Stimulated activated CD8-positive, alpha-beta memory T cell treated with anti-CD3 and anti-CD28 coated beads, Interleukin-7, amount 100 ng/mL, for 4 hours (primary cell): ENCODE measurements at places on chromosomes 16 and 17.

GRCh38 chr17:56917559-56918296 is 3.9 kb upstream of the TRIM25 start:
- DNase-seq: no peak

- no peak for DNase-seq
Measured at GRCh38 chr16:31527734-31528274, at the start of gene AHSP. TSS of gene AHSP (plus strand) at chr16:31527900. CDS start at chr16:31528140, 240 bp downstream.

GRCh38 chr16:80260906-80261311 is 279.9 kb upstream of the DYNLRB2 start:
- no peak for DNase-seq

GRCh38 chr16:27639561-27640276 is 89.8 kb downstream of the KATNIP start:
- no peak for DNase-seq

DNA sequence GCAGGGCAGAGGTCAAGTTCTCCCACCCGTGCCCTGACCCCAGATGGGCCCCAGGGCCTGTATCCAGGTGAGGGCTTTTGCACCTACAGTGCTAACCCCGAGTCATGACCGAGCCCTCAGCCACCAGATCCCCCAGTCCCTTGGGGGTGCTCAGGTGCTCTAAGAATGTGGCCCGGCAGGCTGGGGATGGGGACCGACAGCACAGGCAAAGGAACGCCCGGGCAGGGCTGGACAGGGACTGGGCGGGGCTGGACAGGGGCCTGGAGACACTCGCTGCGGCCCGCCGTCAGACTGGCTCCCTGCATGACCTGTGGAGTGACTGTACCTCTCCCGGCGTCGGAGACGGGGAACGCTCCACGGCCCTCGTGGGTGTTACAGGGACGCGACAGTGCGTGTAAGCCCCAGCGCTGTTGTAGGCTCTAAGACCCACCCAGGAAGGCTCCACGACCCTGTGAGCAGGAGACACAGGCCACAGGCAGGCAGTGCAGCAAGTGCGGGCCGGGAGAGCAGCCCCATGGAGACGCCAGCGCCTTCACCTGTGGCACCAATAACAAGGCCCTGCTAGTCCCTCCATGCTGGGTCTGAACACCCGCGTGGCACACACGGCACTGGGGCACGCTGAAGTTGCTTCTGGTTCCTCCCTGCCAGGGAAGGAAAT is 38.8 kb downstream of the CBFA2T3 start:
- DNase-seq: no peak

DNA sequence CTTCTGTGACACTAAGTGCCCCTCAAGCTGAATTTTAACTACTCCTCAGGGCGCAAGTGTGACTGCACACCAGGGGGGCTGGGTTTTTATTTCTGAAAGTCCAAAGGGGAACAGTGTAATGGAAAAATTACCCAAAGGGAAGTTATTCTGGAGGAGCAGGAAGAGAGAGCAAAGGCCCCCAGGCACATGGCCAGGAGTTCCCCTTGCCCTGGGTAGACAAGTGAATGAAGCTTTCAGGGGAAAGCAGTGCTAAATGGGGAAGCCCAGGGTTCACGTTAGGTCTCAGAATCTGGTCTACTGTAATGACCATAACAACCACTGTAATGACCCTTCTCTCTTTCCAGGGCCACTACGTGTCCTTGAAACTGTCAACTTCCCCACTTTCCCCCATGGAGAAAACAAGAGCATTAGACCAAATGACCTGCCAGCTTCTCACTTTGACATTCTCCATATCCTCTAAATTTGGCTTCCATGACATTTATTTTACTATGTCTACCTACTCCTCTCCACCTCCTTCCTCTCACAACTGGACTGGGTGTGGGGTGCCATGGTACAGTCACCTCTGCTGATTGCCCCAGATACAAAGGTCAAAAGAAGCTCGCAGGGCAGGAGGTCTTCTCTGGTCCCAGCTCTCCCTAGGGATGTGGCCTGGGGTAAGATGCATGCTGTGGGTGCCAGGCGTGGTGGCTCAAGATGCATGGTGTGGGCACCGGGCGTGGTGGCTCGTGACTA is 34.1 kb upstream of the MMP2 start:
- DNase-seq: no peak

DNA sequence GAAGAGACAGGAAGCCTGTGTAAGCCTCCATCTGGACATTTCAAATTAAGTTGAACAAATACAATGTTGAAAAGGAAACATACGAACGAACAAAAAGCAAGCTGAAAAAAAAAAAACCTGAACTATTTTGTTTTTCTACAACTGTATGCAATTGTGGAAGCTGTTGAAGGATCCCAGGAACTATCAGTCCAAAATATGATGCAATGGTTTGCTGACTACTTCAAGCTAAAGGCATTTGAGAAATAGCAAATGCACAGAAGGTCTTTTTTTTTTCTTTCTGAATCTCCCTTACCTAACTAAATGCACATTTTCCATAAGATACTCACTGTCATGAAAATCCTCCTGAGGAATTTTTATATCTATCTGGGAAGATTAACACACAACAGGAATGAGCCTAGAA is 40.2 kb downstream of the MAF start:
- DNase-seq: no peak
